Mesenteric fat pad (tissue), 1 donor: ENCODE measurements at places on chromosomes 11 and 22.

DNA sequence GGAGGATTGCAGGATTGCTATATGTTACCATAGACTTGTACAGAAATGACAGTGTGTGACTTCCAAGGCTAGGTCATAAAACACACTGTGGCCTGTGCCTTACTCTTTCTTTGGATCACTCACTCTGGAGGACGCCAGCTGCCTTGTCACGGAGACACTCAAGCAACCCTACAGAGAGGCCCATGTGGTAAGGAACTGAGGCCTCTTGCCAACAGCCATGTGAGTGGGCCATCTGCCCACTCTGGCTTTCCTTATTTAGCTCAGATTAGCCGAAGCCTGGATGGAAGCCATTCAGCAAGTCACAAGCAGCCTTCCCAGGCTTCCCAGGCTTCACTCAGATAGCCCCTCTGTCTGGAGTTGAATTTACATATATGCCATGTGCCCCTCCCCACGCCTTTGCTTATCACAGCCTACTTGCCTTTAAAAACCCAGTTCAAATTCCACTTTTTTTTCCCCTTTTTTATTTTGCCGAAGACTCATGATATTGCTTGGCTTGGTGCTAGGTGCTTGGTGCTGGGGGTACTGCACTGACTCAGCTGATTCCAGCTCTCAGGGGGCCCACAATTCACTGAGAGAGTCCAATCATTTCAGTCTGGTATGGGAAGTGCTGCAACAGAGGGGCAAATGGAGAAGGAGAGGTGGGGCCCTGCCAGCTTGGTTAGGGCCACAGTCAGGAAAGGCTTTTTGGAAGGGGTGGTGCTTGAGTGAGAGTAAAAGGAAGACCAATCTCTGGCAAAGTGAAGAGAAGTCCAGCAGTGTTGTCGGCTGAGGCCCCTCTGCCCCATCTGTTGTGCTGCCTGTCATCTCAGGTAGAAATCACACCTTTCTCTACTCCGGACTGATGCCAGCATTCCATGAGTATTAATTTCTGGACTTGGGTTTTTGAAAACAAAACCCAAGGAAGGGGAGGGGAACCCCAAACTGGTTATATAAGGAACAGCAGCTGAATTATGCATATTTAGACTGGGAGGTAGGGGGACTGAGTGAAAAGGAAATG is 14.5 kb upstream of the P4HA3 start:
- no peak for DNase-seq

DNA sequence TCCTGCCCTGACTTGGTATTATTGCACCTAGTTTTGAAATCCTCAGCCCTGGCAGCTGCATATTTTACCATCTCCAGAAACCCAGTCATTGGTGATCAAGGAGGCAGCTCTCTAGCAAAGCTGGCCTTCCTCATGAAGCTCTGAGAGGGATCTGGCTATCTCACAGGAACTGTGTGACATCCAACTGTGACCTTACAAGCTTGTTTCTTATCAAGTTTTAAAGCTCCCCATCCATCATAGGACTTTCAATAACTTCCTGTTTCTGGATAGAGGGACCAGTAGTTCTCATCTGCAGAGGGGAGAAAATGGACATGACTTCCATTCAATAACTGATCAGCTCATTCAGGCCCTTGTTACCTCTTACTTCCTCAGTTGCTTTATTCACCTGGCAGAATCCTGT is 18.2 kb downstream of the CALCA start:
- no peak for DNase-seq

GRCh38 chr11:130911306-130911705 is 5.0 kb downstream of the SNX19 start:
- no peak for DNase-seq

DNA sequence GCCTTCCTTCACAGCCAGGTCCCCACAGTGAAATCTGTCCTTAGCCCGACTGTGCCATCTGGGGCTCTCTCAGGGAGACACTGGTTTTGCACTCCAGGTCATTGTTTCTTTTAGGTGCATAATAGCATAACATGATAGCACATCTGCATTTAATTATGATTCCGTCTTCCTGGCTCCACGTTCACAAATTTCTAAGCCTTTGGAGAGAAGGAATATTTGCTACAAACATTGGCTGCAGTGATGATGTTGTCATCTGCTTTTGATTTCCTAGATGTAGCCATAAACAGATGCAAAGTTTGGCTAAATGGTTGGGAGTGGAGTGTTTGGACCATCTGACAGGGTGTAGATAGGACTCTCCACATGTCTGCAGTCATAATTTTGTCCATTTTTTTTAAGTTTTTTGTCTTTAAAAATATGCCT is 12.0 kb upstream of the CAT start:
- DNase-seq = no peak

DNA sequence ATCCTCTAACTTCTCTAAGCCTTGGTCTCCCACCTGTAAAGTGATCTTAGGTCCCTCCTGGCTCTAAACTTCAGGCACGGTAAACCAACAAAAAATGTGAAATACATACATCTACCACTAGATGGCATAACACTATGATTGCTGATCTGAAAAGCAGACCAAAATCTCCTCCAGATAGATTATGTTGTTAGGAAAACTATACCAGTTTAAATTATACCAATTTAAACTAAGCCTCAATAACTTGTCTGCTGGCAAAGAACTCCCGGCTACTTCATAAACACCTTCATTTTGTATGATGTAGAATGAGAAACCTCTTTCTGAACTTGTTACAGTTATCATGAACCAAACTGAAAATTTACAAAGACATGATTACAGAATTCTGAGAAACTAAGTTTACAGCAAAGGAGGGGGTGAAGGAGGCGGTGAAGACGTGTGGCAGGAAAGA is 85.9 kb downstream of the SBF2 start:
- no peak for DNase-seq

- DNase-seq = no peak
These were observed 88.1 kb upstream of the ARHGAP32 start for GRCh38 chr11:129280027-129280811.

DNA sequence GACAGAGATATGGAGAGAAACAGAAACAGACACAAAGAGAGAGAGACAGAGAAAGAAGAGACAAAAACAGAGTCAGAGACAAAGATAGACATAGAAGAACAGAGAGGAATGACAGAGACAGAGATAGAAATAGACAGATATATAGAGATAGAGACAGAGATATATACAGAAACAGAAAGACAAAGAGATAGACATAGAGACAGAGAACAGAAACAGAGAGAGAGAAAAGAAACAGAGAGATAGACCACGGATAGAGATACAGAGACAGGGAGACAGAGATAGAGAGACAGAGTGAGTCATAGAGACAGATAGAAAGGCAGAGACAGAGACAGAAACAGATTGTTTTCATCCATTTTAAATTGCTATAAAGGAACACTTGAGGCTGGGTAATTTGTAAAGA is 12.3 kb upstream of the MPEG1 start:
- no peak for DNase-seq

DNA sequence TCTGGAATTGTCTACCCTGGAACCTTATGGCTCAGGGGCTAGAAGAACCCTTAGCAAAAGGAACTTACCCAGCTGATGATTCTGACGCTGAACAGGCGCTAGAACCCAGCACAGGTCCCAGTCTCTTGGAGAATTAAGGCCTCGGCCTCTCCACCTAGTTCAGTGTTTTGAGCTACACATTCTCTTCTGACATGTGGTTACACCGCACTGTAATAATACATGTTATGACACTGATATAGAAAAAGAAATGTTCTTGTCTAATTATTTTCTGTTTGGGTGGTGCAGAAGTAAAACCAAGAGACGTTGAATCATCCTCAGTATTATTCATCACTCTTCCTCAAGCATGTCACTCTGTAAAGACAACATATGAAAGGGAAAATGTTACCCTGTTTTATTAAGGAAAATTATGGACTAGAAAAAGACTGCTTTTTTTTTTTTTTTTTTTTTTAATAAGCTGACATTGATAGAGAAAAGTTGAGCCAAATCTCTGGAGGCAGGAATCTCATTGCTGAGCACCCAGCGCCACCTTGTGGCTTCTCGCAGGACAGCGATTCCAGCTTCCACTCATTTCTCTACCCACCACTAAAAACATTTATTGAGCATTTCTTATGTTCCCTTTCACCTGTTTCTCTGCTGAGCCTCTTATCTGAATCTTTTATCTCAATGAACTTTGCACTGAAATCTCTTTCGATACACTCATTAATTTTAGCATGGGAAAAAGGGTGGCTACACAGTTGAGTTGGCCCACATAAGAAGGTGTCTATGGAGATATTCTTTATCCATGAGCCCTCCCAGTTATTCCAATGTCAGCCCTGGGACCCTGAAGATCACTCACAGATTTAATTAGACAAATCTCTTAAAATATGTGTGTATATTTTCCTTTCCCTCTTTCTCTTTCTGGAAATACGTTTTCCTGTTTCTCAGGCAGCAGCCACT is 12.6 kb upstream of the APLNR start:
- DNase-seq = no peak

GRCh38 chr11:119688356-119688755 is 40.6 kb downstream of the NECTIN1 start:
- no peak for DNase-seq

DNA sequence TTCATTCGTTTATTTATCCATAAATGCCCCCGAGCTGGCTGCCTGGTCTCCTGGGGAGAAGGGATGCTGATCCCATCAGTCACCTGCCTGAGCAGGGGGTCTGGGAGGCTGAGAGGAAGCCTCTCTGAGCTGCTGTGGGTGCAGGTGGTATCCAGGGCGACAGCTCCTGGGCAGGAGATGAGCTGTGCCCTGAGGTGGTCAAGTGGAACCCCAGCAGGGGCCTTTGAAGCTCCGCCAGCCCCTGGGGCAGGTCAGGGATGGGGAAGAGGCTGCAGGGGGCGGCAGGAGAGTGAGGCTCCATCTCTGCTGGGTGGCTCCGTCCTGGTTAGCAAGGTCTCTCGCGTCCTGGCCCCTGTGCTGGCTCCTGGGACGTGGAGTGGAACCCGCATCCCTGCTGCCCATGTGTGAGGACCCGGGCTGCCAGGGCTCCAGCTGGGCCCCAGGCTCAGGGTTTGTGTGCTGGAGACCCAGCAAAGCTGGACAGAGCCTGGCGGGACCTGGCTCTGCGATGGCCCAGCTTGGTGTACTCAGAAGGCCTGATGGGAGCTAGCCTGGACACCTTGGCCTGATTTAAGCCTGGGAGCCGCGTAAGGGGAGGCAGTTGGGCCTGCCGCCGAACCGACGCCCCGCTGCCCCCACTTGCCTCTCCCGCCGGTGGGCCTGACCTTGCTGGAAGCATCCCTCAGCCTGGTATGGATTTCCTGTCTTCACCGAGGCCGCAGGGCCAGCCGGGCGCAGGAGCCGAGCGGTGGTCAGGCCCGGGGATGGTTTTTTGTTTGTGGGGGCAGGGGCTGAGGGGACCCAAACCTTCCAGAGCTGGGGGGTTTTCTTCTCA is 44.5 kb downstream of the RTN4R start:
- DNase-seq = no peak

DNA sequence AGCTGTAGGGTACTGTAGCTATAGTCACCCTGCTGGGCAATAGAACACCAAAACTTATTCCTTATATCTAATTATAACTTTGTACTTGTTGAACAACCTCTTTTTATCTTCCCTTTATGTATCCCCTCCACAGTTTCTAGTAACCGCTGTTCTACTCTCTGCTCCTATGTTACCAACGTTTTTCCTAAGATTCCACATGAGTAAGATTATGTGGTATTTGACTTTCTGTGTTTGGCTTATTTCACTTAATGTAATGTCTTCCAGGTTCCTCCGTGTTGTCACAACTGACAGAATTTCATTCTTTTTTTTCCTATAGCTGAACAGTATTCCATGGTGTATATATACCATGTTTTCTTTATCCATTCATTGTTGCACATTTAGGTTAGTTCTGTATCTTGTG is 258.4 kb downstream of the DYNC2H1 start:
- DNase-seq = no peak

GRCh38 chr11:129287920-129288319 is 87.7 kb upstream of the BARX2 start:
- DNase-seq = no peak

GRCh38 chr22:22042009-22042408 is 59.4 kb upstream of the TOP3B start:
- no peak for DNase-seq

DNA sequence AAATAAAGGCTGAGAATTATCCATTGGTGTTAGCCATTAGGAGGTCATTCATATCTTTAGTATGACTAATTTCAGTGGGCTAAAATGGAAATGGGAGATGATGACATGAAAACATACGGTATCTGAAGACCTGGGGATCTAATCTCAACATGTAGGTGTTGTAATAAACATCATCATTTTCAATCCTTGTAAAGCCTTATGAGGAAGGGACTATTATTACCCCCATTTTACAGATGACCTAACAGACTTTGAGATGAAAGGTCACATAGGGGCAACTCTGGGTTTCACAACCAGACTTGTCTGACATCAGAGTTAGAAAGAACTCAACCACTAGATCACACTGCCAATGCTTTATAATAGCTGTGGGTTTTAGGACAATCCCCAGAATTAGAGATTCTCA is 34.8 kb upstream of the TMEM135 start:
- no peak for DNase-seq

- DNase-seq = no peak
These were observed 406.6 kb downstream of the LARGE1 start for GRCh38 chr22:33513388-33514338.

DNA sequence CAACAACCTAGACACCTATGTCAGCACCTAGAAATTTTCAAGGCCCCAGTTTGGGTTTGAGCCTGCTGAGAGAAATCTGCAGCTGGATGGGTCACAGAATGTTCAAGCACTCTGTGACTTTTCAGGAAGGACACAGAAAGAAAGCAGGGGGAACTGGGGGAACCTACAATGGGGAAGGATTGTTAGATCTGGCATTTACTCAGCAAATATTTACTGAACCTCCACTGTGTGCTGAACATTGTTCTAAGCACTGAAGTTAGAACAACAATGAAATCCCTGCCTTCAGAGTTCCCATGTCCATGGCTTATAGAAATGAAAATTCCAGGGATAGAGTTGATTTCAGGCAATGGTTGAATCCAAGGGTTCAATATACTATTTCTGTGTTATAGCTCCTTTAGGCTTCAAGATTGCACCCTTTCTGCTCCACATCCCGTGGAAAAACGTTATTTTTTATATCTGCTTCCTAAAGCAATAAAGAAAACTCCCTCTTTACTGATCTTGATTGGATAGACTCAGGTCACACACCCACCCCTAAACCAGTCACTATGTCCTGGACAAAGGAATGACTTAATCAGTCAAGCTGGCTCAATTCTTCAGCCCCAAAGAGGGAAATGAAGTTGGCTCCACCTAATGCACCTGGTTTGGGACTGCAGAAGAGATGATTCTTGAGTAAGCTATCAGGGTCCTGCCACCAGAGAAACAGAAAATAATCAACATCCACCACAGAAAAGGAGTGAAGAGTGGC is 95.1 kb downstream of the OR5AK2 start:
- DNase-seq = no peak

DNA sequence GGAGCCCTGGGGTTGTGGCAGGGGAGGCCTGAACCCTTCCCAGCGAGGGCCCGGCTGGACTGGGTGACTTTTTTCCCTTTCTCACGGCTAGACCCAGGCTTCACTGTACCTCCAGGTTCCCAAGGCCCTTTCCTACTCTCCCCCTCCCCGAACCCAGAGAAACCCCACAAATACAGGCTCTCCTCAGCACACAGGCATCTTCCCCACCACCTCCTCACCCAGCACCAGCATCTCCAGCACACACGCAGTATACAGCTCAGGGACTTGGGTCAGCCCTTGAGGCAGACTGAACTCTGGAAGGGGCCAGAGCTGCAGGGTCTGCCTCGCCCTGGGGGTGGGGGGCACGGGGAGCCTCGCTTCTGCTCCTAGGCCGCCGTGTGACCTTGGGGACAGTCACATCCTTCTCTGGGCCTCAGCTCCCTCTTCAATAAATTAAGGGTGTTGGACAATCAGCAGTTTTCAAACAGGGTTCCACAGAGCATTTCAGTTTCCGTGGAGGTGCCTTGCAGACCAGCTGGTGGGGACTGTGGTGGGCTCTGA is 4.5 kb downstream of the TMPRSS13 start:
- no peak for DNase-seq

- peak; percentile 39 for DNase-seq
These were observed 15.9 kb upstream of the IGLL5 start for GRCh38 chr22:22871536-22872278.
